Neural crest cell (in vitro differentiated cells): ENCODE measurements at places on chromosomes 6 and 20.
A peak's percentile ranks its signal among the peaks of the same experiment; 100 is the strongest.

- no peak for DNase-seq
Observed at GRCh38 chr6:161439093-161439492, 165.2 kb upstream of the AGPAT4 start.

DNA sequence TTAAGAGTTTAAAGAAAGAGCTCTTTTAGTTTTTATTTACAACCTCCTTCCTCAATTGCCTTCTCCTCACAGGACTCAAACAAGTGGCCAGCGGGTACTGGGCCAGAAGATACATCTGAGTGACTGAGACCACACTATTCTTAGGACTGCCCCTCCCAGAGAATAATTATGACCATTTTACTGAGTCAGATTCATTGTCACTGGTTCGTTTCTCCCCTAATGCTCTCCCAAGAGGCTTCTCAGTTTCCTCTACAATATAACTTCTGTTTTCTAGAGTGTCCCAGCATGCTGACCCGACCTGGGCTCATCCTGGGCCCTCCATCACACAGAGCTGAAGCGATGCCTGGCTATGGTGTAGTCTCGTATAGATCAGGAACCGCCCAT lies 279.9 kb downstream of the CD83 start:
- no peak for DNase-seq

- DNase-seq, result no peak
Observed at GRCh38 chr6:122984393-122984792, 11.6 kb upstream of the CLVS2 start.

GRCh38 chr6:108115598-108116058 lies 41.1 kb upstream of the OSTM1 start:
- DNase-seq, result no peak

- DNase-seq, result no peak
Observed at GRCh38 chr6:131600716-131601115, 27.3 kb downstream of the MED23 start.

DNA sequence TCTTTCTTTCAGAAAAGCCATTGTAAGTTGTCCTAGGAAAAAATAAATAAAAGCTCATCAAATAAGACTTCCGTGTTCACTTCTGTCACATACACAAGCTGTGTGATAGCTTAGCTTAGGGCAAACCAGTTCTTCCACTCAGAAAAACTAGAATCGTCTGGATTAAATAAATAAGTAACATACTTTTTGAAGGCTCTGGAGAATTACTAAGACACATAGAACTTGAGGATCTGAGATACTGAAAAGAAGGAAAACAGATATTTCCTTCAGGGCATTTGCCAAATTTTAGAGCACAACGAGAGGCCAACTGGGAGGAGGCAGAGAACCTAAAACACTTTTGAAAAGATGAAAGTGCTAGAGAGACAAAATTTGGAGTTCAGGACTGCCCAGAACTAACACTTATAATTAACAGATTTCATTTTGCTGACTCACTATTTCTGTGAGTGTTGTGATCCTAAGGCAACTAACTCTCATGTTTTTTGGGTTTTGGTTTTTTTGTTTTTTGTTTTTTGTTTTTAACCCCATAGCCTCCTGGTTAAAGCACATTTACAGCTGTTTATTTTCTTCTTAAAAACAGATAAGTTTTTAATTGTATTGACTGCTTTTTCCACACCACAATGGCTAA lies 38.7 kb upstream of the THEMIS start:
- no peak for DNase-seq

- DNase-seq, result no peak
Observed at GRCh38 chr20:10513061-10513460, 78.0 kb downstream of the SLX4IP start.

- DNase-seq, result no peak
Observed at GRCh38 chr20:38067717-38068365, 34.3 kb downstream of the RPRD1B start.

DNA sequence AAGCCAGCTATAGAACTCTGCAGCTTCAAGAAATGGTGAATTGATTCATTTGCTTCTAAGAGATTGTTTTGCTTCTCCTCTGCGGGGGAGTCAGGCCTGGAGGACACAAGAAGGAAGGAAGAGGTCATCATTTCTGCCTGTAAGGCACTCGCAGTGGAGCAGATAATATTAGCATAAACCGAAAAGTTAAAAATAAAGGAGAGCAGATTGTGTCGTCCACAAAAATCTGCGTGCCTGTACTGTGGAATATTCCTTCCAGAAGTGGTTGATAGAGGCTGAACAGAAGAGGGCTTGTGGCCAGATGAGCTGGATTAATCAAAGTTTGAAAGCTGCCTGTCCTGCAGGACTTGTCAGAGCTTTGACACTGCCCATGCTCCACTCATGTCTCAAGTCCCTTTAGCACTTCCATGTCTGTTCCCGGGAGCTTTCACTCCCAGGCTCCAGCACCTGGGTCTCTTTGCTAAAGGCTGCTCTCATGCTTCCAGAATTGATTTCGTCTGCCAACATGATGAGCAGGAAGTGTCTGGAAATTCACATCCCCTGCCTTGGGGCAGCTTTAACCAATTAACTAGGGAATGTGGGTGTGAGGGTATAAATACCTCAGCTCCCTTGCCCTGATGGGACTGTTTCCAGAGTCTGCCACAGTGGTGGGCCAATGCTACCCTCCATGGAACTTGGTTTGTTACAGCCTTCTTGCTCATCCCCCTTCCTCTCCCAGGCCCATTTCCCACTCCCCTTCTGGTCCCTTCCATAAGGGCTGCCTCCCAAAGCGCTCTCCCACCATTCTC lies 65.1 kb upstream of the STX16 start:
- DNase-seq, result no peak

GRCh38 chr6:32799740-32800139 lies 17.1 kb downstream of the HLA-DOB start:
- no peak for DNase-seq

- DNase-seq, result no peak
Observed at GRCh38 chr6:137820425-137820824, 46.6 kb upstream of the TNFAIP3 start.

DNA sequence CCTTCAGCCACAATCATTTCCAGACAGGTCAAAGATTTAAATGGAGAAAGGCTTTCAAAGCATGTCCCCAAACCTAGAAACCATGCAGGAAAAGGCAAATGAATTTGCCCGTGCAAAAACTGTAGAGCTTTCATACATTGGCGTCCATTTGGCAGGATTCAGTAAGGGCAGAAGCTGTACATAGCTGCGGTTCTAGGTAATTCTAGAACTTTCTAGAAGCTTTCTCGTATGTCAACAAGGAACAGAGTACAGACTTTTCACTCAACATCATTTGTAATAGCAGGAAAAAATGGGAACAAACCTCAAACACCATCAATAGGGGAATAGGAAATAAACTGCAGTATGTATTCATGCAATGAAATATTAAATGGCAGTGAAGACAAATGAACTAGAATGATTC lies 11.1 kb upstream of the MAPK13 start:
- DNase-seq, result no peak

DNA sequence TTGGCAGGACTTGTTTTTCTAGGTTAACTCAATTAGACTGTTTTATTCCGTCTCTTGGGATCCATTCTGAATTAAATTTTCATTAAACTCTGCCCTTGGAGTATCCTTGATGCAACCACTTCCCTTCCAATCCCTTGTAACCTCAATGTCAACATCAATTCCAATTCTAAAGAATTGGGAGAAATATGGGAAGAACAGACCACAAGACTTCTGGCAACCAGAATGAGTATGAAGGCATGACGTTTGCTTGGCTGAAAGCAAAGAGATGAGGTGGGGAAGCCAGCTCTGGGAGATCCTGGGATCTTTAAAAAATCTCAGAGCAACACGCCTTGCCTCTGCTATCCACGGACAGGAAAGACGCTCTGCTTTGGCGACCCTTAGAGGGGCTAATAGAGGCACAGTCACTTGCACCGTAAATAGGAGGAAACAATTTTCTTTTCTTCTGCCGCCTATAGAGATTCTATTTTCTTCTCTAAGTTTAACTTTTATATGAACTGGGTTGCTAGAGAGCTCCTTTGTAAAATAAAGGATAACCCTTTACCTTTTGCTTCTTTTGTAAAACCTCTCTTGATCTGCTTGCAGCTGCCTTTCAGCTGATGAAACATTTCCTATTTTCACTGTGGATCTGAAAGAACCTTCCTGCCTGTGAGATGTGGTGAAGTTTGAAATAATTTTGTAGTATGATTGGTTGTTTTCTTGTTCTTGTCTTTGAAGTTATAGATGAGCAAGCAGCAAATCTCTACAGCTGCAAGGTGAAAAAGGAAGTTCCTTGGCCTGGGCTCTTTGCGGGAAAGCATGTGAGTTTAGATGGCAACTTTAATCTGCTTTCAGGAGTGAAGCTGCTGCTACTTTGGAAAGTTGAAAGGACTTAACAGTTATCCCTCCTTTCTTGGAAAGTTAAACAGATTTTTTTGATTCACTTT lies at the start of gene ASIP:
Gene ASIP, plus strand, starts transcription at position 731 of the 923 bp plus-strand sequence. CDS start 18,952 bp downstream, outside the sequence.
- DNase-seq, result no peak

DNA sequence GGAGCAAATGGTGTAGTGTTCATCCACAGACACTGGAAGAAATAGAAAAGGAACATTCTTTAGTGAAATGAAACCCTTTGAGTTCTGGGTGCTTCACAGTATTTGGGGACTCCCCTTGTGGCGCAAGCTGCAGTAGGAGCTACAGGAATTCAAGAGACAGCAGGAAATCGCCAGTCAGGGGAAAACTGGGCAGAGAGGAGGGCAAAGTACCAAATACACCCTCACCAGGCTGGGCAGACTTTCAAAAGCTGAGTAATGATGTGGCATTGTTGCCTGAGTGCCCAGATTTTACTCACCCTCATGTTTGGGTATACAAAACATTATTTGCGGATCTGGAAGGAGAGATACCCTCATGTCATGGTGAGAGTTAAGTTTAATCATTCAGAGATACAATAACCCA lies 97.9 kb downstream of the SOD2 start:
- DNase-seq, result no peak

- DNase-seq, result no peak
Observed at GRCh38 chr6:24229696-24230405, 103.8 kb downstream of the NRSN1 start.

DNA sequence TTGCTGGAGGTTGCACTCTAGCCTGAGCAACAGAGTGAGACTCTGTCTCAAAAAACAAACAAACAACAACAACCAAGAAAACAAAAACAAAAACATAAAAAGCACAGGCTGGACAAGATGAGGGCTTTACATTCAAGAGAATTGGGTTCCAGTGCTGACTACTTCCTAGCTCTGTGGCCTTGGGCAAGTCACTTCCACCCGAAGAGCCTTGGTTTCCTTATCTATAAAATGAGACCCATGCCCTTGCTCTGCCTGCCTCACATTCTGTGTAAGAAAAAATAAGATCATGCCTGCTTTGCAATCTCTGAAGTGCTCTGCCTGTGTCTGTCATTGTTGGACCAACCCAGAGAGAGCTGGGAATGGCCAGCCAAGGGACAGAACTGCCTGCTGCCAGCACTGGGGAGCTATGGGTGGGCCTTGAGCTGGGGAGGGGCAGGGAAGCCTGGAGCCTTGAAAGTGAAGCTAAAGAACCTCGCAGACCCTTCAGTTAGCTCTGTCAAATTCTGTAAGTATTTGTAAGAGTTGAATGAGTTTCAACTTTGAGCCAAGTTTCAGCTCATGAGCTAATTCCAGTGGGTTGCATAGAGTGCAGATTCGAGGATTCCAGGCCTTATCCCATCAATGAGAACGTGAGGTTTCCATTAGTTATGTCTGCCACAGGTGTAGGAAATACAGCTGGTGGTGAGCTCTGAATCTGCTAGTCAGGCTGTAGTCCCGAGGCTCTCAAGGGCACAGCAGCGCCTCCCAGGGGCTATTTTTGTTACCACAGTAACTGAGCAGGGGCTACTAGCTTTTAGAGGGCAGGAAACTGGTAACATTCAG lies 93.2 kb downstream of the DLGAP4 start:
- peak; percentile 63 for DNase-seq

- no peak for DNase-seq
Observed at GRCh38 chr6:22949967-22950366, 380.6 kb downstream of the HDGFL1 start.

GRCh38 chr6:31581434-31582229 lies 592 bp downstream of the LTB start:
- DNase-seq, result no peak

GRCh38 chr20:44027343-44028002 lies 112.8 kb downstream of the TOX2 start:
- DNase-seq, result no peak

DNA sequence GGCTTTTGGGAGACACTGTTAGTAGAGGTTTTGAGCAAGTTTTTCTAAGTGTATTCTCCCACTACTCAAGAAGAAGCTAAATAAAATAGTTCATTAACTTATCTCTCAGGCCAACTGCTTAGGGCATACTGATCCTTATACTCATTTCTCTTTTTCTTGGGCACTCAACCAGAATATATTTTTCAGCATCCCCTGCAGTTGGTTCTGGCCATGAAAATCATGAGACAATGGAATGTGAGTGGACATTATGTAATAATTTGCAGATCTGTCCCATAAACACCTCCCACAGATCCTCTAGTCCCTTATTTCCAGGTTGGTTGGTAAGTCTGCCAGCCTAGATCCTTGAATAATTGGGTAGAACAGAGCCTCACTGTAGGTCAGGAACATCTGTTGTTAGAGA lies 136.7 kb downstream of the AIG1 start:
- no peak for DNase-seq

GRCh38 chr20:44248410-44248759 lies 1.3 kb downstream of the GDAP1L1 start:
- DNase-seq, result no peak

GRCh38 chr6:5305968-5306626 lies 44.8 kb downstream of the FARS2 start:
- no peak for DNase-seq

DNA sequence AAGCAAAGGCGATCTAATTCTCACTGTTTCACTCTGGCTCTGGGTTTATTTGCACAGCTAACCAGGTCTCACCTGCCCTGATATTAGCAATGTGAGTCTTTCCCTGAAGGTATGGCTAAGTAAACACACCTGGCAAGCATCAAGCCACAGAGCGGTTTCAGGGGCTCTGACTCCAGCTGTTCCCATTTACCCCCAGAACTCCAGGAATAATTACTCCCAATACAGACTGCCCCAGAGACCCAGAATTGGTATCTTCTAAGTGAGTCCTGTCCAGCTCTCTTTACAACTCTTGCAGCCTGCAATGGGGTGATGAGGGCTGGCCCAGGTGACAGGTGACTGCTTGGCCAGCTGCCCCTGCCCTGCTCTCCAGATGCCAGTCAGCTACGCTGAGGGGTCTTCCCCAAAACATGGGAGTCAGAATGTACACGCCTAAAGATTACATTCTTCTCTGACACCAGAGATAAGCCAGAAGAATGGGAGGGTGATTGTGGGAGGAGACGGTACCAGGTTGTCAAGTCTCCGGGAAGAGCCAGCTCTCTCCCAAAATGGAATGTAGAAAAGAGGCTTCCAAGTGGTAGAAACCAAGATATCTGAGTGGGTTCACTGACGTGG lies 4.9 kb upstream of the LRRN4 start:
- no peak for DNase-seq

- no peak for DNase-seq
Observed at GRCh38 chr6:49252901-49253300, 210.2 kb downstream of the MMUT start.

DNA sequence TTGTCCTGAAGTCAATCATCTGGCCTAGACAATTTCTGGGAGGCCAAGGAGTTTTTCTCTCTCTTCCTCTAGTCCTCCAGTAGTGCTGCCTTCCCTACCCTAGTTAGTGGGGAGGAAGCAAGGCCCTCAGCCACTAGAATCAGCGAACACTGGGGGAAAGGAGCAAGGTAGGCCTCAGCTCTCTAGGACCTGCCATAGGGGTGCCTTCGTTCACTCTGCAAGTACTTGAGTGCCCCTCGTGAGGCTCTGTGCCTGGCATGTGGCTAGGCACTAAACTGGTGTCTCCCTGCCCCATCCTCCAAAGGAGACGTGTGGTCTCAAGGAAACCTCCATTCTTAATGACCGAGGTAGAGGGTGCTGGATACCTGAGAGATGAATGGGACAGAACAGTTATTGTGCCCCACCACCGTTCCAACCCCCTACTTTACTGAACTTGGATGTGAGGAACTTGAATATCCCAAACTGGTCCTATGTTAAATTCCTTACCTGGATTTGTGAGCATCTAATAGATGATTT lies 1.1 kb downstream of the DEF6 start:
- DNase-seq, result no peak
